ENCODE measurements at places on chromosomes 1 and 21.

DNA sequence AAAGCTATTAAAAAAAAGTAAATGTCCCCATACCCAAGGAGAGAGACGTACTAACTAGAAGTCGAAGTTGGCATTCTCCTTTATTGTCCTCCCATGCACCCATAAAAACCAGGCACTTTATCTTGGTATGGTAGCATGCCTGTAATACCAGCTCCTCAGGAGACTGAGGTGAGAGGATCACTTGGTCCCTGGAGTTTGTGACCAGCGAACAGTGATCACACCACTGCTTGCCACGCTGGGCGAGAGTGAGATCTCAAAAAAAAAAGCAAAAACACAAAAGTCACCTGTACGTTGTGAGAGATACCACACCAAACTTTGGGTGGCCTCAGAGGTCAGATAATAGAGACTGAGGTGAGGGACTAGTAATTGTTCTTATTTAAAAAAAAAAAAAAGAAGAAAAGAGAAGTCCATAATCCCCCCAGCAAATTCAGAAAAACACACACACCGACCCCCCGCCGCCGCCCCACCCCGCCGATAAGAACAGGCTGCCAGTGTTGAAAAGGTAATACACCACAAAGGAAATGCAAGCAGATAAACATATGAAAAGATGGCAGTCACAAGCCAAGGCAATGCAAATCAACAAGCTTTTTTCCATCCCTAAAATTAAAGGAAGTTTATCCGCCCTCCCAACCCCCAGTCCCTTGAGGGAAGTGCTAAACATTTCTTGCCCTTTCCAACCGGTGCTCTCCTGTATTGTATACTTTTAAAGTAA, 3.6 kb downstream of the L1TD1 start:
- DNase-seq = no peak

DNA sequence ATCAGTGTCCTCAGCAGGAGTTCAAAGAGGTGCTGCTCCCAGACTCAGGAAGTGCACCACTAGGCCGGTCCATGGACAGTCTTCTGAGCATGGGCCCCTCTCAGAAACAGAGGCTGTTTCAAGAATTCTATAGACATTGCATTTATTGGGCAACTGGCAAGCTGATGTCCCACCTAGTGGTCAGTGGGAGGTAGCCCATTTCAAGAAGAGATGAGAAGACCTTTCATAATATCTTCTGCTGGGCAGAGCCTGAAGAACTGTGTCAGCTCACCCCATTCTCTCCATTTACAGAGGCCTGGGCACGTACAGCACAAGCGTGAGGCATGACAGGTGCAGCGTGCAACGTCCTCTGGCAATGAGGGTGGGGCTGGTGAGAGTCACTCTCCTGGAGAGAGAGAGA, 216.0 kb downstream of the DYRK1A start:
- no peak for DNase-seq

DNA sequence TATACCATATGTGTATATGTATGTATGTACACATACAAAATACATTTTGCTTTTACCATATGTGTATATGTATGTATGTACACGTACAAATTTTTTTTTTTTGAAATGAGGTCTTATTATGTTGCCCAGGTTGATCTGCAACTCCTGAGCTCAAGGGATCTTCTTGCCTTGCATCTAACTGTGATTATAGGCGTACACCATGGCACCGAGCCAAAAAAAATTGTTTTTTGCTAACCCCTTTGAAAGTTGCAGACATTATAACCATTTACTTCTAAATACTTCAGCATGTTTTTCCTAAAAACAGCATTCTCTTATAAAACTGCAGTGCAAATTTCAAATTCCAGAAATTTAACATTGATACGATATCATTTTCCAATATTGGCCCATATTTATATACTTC, 147.0 kb downstream of the POU2F1 start:
- no peak for DNase-seq

DNA sequence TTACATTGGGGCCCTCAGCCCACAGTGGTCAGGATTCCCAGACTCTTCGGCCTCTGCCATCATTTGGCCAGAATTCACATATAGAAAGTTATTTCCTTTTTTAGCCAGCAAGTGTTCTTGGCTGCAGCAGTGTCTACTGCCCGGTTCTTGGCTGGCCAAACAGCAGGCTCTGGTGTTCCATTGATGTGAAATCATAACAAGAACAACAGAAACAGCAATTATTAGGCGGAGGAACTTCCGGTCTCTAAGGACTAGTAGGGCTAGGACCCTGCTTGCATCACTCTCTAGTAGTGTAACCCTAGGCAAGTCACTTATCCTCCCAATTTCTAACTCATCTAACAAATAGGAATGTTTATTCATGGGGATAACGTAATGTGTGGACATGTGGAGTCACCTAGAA, 8.7 kb upstream of the GJA5 start:
- DNase-seq = no peak

DNA sequence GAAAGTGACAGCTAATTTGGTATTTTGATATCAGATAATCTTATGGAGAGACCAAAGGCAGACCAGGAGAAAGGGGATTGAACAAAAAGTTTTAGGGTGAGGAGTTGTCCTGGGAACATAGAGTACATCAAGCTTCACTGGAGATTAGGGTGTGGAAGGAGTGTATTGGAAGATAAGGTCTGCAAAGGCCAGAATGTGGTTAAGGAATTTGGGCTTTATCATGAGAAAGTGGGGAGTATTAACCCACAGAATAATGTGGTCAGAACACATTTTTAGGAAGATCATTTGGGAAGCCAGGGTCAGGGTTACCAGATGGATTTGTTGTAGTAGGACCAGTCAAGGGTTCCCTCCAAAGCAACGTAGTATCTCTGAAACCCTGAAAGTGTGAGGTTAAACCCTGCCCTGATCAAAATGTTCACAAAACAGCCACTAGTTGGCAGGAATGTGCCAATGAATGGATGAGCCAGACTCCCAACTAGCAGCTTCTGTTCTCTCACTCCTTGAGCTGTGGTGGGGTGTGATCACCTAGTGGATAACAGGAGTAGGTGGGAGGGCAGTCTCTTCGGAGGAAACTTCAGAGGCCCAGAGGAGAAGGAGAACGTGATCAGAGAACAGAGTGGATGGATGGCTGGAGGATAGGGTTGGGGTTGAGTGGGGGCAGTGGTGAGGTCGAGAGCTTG, 35.8 kb downstream of the SLC2A1 start:
- DNase-seq = peak; percentile 66

DNA sequence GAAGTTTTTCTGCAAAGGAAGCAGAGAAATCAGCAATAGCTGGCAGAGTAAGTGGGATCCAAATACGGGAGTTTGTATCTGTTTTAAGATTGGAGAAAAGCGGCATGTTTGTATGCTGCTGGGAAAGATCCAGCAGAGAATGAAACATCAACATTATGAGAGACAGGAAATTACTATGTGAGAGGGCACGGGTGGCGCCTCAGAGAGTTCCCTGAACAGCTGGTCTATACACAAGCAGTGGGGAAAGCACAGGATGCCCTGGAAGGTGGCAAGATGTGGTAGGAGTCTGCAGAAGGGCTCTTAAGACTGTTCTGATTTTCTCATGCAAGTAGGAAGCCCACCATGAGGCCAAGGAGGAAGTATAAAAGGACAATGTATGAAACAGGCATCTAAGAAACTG, 130.4 kb downstream of the RERE start:
- no peak for DNase-seq

DNA sequence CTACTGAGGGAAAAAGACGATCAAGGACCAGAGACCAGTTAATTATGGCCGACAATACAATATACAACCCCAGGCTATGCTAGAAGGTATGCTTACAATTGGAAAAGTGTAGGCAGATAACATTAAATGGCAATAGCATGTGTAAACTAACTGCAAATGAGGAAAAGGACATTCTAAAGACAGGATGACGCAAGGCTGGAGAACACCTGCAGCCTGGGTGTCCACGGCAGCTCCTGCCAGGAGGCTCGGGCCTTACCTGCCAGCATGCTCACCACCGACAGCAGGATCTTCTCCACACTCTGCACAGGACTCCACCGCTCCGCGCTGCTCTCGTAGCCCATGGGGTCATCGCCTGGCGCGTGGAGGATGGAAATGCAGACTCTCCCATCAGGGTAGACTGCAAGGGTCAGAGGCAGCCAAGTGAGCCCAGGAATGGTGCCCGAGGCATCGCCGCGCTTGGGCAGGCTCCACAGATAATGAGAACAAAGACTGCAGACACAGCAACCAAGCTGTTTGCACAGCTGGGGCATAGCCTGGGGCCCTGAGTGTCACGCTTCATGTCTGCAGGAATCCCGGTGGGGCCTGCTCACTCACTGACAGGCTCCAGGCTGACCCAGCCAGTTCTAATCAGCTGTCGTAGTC, 28.2 kb downstream of the UBE2G2 start:
- no peak for DNase-seq

GRCh38 chr1:203702130-203702577, 62.8 kb upstream of the LAX1 start:
- DNase-seq = peak; percentile 57
